IMR-90 (cell line): ENCODE measurements at places on chromosomes 7 and 10. TPM values are rescaled to one million over a fixed set of nuclear protein-coding genes. Genes with fewer than 3 reads are reported as not detected.

The PIK3CG gene
- under 0.01 TPM in 2 replicates for total RNA-seq

The KCTD7 gene
- 6.1 TPM in 2 replicates for total RNA-seq

The IRF5 gene
- 0.18 TPM in 1 of 2 replicates, not detected in the other for total RNA-seq

The CPEB3 gene
- 0.18 and 0.28 TPM in 2 replicates for total RNA-seq

The CCDC3 gene
- total RNA-seq: under 0.01 and 0.36 TPM in 2 replicates

The CLIP2 gene
- 18.1 and 20.3 TPM in 2 replicates for total RNA-seq

The TDRD1 gene
- not detected in 2 replicates for total RNA-seq

The AQP1 gene
- 0.18 and 0.28 TPM in 2 replicates for total RNA-seq

The NUTM2E gene
- total RNA-seq: not detected in 2 replicates

The TET1 gene
- 4.3 and 5.6 TPM in 2 replicates for total RNA-seq

DNA sequence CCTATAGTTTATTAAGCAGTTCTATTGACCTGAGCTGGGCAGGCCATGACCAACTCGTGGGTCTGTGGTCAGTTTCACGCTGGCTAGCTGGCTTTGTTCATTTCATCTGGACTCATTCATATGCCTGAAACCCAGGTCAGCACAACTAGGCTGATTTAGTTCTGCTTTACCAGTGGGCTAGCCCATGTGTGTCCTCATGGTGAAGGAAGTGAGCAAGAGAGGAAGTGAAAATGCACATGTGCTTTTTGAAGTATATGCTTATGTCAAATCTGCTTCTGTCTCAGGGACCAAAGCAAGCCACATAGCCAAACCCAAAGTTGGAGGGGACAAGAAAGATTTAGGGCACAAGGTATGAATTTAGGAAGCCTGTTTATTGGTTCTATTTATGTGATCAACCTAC lies 154.5 kb downstream of the RNF133 start:
- DNase-seq: no peak

GRCh38 chr10:48542471-48543181 lies 62.2 kb downstream of the ARHGAP22 start:
- DNase-seq: no peak

DNA sequence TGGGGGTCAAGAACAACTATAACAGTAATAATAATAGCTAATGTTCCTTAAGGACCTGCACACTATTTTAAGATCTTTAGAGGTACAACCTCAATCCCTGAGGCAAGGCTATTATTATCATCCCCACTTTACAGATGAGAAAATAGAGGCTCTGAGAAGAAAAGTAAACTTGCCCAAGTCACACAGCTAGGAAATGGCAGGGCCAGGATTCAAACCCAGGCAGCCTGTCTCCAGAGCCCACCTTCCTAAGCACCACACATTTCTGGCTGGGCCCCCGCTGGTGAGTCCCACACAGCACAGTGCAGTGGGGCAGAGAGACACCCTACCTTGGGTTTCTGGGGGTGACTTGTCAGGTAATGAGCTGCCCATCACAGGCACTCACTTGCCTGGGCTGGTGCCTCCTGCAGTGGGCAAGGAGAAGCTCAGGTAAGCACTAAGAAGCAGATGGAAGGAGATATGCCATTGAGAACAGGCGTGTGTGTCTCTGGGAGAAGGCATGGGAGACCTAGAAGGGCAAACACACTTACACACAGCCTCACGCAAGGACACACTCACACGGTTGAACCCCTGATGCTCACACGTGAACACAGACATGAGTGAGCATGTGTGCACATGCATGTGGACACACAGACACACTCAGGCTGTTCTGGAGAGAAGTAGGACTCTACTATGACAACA lies 104.4 kb upstream of the ZMIZ1 start:
- DNase-seq: no peak

- no peak for DNase-seq
Measured at GRCh38 chr7:3896169-3896765, 595.2 kb downstream of the SDK1 start.

DNA sequence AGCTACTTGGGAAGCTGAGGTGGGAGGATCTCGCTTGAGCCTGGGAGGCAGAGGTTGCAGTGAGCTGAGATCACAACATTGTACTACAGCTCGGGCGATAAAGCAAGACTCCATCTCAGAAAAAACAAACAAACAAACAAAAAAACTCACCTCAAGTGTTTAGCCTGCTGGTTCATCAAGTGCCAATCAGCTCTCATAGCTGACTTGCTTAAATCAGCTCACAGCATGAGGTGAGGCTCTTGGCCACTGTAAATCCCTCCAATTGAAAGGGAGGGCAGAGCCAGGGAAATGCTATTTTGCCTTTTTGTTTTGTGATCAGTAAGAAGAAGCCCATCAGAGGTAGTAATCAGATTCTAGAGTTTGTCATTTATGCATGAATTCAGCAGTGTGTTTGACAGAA lies 112.3 kb downstream of the RAB11FIP2 start:
- no peak for DNase-seq

GRCh38 chr10:129727071-129727470 lies 237.0 kb downstream of the EBF3 start:
- DNase-seq: no peak

- DNase-seq: no peak
Measured at GRCh38 chr10:49151025-49151445, 17.2 kb upstream of the FAM170B start.

- peak; percentile 75 for DNase-seq
Measured at GRCh38 chr7:110569486-110570205, 521.3 kb upstream of the LRRN3 start.

DNA sequence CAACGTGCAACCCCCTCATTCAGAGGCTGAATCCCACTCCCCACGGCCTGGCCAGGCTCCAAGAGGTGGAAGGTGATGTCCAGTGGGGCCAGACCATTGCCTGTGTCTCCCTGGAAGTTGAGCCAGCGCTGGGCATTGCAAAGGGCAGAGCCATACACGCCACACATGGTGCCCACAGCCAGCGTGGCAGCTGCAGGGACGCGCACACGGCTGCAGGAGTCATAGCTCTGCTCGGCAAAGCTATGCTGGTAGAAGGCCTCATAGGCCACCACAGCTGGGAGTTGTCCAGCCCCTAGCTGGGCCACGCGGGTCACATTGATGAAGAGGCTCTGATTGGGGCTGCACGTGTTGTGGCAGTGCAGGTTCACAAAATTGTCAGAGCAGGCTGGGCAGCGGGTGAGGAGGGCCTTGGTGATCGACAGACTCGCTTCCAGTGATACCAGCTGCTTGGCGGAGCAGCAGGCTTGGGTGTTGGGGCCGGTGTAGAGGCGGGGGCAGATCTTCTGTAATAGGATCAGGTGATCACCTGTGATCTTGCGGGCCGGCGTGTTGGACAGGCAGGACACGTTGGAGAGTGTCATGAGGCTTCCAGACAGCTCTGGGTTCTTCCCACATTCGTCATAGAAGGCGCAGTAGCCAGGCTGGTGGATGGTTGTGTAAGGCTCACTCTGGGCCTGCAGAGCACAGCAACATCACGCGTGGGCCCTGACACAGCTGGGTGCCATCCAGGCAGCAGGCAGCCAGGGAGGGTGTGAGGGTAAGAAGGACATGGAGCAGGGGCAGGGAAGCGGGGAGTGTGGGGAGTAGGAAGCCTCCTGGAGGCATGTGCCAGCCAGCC lies 1.2 kb downstream of the NPC1L1 start:
- DNase-seq: no peak

GRCh38 chr10:104233817-104234216 lies 1.7 kb upstream of the CFAP43 start:
- no peak for DNase-seq

DNA sequence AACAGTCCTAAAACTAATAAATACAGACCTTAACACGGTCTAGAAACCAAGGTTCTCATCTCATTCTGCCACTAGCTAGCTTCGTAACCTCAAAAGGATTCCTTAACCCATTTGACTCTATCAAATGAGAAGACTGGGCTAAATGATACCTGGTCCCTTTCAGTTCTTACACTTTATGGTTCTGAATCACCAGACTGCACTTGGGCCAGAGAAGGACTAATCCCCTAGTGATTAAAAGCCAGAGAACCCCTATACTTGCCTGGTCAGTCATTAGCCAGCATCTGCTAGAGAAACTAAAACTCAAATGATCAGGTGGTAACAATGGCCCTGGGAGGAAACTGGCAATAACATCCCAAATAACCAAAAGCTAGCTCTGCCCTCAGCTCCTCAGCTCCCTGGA lies 16.8 kb downstream of the TMEM243 start:
- no peak for DNase-seq

GRCh38 chr7:25216837-25217236 lies 11.4 kb downstream of the NPVF start:
- DNase-seq: peak; percentile 38

DNA sequence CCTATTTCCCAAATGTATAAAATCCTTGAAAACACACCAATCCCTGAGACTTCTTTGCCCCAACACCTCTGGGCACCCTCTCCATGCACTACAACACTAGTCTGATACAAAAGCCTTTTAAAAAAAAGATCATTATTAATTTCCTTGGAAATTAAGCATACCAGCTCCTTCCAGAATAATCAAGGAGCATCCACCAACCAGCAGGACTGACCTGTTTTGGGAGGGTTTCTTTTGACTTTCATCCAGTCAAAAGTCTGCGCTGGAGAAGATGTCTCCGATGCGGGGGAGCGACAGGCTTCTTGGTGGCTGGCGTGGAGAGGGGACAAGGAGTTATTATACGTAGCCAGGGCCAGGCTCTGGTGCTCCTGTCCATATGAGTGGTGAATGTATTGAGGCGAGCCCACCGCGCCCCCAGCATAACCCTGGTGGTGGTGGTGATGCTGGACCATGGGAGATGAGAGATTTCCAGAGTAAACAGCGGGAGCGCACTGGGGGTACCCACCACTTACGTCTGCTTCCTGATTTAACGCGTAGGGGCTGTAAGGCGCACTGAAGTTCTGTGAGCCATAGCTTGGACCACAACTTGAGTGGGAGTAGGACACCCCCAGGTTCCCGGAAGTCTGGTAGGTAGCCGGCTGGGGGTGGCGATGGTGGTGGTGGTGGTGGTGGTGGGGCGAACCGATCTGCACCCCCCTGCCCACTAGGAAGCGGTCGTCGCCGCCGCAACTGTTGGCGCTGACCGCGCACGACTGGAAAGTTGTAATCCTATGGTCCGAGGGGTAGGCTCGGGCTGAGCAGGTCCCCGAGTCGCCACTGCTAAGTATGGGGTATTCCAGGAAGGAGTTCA lies 527 bp downstream of the HOXA1 start:
- peak; percentile 16 for DNase-seq

- DNase-seq: no peak
Measured at GRCh38 chr10:58698777-58699356, 186.2 kb downstream of the BICC1 start.

DNA sequence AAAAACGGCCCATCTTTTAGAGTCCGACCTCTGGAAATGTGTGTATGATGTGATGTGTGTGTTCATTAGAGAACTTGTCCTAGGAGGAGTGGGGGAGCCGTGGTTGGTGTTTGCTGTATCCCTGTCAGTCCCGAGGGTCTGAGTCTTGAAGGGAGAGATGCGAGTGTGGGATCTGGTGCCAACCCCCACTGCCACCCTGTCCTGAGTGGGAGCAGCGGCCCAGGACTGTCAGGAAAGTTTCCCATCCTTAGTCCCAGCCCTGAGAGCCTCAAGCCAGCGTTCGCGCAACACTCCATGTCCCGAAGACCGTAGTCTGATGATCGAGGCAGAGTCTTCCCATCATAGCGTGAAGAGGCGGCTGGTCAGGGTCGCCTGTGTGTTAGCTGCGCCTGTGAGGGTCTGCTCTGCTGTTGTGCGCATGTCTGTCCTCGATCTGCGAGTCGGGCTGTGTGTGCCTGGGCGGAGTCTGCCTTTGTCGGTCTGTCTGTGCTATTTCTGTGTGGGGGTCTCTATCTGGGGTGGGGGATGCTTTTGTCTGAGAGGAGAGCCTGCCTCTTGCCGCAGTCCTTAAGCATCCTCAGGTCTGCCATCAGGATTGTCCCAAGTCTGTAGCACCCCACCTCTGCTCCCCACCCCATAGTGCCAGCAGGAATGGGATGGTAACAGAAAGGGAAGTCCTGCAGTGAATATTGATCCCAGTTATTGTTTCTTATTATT lies 514 bp upstream of the CHAT start:
- DNase-seq: no peak

DNA sequence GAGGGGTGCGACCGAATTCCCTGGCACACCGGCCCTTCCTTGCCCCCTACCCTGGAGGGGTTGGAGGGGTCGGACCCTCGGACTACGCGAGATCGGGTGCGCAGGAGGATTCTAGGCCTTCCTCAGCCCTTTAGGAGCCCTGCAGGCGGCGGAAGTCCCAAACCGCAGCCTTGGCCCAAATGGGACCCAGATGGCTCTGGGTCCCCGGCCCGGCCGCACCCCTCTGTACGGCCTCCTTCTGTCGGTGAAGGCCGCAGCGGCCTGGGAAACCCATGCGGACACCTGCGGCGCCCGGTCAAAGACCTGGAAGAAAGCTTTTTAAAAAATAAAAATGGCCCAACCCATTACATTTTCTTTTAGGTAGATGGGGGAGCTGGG lies 2.4 kb upstream of the VAX1 start:
- no peak for DNase-seq

GRCh38 chr10:68526634-68527307 lies 552 bp downstream of the SLC25A16 start:
- DNase-seq: no peak

DNA sequence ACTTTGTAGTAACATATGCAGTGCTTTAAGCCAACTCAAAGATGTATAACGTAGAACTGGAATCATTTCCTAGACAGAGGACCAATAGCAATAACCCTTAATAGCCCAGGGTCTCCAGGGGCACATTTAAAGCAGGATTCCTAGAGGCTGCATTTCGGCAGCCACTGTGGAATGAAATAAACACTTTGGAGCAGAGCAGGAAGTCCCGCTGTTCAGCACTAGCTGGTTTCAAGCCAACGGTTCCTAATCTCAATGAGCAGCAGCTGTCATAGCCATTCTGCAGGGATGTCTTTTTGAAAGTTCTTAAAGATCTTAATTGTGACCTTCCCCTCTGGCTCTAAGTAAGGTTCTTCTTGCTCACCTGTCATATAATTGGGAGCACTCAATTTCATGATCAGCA lies 18.4 kb upstream of the MACROH2A2 start:
- DNase-seq: no peak

- no peak for DNase-seq
Measured at GRCh38 chr7:120413164-120413563, 140.2 kb downstream of the KCND2 start.

DNA sequence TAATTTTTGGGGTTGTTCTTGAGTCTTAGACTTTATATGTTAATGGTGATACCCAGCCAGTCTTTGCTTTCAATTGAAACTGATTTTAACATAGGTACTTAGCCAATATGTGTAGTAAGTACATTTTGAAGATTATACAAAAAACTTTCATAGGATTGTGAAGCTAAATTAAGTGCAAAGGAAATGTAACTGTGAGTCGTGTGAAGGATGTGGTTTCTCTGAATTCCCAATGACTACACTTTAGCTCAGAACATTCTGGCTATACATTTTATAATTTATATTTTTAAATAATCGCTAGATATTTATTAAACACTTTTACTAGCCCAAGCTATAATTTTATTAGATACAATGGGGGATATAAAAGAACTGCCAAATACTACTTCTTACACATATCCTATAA lies 359.3 kb downstream of the PCLO start:
- peak; percentile 9 for DNase-seq

GRCh38 chr10:51244309-51244708 lies 170.0 kb downstream of the PRKG1 start:
- no peak for DNase-seq

DNA sequence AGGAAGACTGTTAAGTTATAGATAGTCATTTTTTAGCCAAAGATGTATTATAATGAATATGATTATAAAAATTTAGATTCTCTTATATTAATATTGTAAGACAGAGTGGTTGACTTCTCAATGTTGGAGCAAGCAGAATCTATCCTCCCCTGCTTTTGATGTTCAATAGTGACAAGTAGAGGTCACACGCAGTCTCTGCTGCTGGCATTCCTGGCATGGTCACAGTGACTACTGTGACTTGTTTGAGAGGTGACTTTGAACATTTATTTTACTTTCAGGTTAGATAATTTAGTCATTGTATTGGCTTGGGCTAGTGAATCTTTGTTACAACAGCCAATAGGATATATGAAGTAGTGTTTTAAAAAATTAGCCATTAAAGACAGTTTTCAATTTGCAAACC lies 13.7 kb upstream of the CD36 start:
- DNase-seq: no peak
